ENCODE measurements at places on chromosomes 11 and 22. TPM values are rescaled to one million over a fixed set of nuclear protein-coding genes. Genes with fewer than 3 reads are reported as not detected.

DNA sequence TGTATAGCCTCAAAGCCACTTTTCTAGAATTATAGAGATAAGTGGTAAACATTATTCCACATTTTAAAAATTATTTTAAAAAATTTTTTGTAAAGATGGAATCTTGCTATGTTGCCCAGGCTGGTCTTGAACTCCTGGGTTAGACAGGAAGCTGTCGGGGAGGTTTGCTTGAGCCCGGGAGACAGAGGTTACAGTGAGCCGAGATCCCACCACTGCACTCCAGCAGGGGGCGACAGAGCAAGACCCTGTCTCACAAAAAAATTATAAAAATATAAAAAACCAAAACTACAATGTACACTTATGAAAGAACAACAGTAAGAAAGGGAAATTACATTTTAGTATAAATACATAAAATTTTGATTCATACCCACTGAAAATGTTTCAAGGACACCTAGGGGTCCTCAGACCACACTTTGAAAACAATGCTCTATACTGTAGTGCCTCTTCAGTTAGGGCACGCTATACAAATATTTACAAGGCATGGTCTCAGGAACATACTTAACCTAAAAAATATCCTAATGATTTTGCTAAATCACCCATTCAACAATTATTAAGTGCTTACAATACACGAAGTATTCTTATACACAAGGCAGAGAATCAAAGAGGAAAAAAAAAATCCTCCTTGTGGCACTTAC lies 111.2 kb downstream of the MRTFA start:
- peak; percentile 73 for DNase-seq
- no peak overlapping the region for H3K27ac ChIP-seq
- H3K36me3 ChIP-seq = no peaks in the 10 kb centered on the region

The OR51B2 gene
- not detected for total RNA-seq

- no peak for DNase-seq
- H3K4me1 ChIP-seq = no peaks in the 10 kb centered on the region
- no peak overlapping the region for H3K4me3 ChIP-seq
- no peaks in the 10 kb centered on the region for H3K36me3 ChIP-seq
Observed at GRCh38 chr22:37324340-37325038, 42.2 kb downstream of the CYTH4 start.

- H3K4me1 ChIP-seq = no peaks in the 10 kb centered on the region
- no peaks in the 10 kb centered on the region for H3K36me3 ChIP-seq
- DNase-seq = no peak
- H3K27me3 ChIP-seq = no peaks in the 10 kb centered on the region
- no peak overlapping the region for H3K4me3 ChIP-seq
Observed at GRCh38 chr11:87879118-87879517, 296.1 kb downstream of the RAB38 start.

Measured in CD4-positive, alpha-beta memory T cell (primary cell).